ENCODE measurements at places on chromosomes 2 and 18.

GRCh38 chr2:213696442-213696841, 412.2 kb downstream of the SPAG16 start:
- DNase-seq = no peak

GRCh38 chr18:5334456-5335075, 39.0 kb upstream of the ZBTB14 start:
- no peak for DNase-seq

GRCh38 chr2:26347286-26347865, 787 bp upstream of the ADGRF3 start:
- no peak for DNase-seq

DNA sequence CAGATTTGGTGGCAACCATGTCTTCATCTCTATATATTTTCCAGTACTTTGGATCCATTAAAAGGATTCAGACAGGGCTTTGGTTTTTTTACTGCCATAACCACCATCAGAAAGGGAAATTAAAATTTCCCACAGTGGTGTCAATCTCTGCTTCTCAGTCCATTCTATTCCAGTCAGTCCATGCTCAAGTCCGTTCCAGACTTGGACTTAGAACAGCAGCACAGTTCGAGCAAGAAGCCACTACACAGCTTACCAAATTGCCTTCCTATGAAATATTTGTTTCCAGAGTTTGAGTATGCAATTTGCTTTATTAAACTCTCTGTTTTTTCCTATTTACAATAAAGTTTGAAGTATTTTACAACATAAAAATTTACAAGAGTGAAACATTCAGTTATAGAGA, 306.5 kb upstream of the GULP1 start:
- DNase-seq = no peak

DNA sequence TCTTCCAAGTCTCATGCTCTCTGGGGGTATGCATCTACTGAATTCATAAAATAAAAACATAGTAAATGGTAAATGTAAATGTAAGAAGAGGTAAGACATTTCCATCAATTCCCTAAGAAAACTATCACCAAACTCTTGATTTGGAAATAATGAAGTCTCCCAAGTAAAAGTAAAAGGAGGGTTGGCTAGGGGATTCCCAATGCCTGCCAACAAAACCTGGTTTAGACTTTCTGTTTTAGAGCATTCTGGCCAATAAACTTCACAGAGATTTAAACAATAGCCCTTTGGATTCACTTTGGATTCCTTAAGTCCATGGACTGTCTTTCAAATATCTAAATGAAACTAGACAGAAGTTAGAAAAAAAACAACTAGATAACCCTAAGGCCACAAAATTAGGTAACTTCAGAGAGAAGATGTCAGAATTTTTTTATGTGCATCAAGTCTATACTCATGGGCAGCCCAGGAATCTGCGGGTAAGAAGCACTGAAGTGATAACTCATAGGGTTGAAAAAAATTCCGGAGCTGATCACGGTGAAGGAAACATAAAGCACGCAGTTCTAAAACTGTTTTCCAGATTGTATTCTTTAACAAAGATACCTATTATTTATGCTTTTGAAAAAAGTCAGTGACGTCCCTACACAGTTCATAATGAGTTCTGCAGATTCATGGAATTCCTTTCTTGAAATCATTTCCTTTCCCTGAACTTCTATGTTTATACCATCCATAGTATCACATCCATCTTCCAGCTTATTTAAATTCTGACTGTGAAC, 263.6 kb downstream of the AFF3 start:
- DNase-seq = no peak

DNA sequence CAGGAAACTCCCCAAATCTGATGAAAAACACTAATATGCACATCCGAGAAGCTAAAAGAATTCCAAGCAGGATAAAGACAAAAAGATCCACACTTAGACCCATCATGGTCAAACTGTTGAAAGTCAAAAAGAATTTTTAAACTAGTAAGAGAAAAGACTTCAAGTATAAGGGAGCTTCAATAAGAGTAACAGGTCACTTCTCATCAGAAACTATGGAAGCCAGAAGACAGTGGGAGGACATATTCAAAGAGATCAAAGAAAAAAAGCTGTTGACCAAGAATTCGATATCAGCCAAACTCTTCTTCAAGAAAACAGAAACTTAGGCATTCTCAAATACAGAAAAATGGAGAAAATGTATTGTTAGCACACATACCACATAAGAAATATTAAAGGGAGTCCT, 50.4 kb downstream of the ZC3H8 start:
- no peak for DNase-seq

DNA sequence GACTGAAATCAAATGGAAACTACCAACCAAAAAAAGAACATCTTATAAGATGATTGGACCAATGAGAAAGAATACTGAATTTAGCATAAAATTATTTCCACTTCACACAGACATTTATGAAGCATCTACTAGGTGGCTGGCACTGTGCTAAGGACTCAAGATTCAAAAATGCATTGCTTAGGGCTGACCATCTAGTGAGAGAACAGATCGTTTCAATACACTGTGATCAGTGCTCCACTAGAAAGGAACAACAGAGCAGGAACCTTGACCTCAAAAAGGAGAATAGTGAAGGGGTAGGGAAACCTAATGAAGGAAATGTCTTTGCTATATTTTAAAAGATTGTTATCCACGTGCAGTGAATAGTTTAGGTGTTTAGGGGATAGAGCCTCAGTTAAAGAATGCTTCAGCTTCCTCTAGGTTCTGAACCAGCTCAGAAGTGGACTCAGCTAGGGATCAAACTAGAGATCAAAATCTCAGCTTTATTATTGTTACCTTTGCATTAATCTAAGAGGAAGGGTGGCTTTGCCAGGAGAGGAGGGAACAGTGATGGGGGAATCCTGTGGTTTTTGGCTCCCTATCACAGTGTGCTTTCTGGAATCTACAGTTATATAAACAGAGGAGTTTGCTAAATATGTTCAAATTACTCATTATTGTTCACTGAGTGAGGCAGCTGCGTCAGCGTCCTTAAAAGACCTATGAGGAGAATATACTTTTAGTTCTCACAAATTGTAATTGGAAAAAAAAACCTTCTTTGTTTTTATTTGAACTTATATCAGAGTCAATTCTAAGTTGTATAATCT, 16.2 kb upstream of the BBS5 start:
- no peak for DNase-seq

- DNase-seq = no peak
Measured at GRCh38 chr2:219314804-219315468, 5.7 kb upstream of the PTPRN start.

GRCh38 chr2:32514946-32515345, 112.9 kb upstream of the TTC27 start:
- no peak for DNase-seq

DNA sequence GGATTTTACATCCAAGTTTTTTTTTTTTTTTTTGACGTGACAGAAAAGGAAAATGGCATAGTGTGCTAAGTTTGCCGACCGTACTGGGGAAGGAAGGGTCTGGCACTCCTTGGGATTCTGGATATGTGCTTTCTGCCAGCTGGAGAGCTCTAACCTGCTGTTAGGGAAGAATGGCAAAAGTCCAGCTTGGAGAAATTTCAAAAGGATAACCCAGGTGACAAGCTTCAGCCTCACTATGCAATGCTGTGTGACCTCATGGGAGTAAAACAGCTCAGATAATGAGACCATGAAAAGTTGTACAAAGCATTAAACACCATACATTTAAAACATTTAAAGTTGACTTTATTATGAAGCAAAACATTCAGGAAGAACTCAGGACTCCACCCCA, 10.3 kb upstream of the GPR45 start:
- no peak for DNase-seq

- no peak for DNase-seq
Measured at GRCh38 chr2:190327867-190328572, 8.4 kb upstream of the HIBCH start.

- no peak for DNase-seq
Measured at GRCh38 chr2:201962774-201963562, 70.7 kb upstream of the FZD7 start.

GRCh38 chr18:80210312-80211083, 36.8 kb downstream of the PARD6G start:
- no peak for DNase-seq

GRCh38 chr2:19868224-19868623, 33.6 kb downstream of the TTC32 start:
- DNase-seq = no peak

DNA sequence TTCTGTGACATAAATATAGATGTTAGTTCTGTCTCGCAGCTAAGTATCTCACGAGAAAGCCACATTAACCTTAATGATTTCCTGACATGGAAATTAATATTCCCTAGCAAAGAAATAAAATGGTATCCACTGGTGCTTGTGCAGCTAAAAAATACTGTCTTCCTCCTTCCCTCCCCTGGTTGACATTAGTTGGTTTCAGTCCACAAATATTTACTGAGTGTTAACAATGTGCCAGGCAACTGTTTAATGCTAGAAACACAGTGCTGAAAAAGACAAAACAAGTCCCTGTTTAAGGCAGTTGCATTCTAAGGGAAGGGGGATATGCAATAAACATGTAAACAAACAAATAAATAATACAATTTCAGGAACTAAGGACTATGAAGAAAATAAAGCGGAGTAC, 44.2 kb upstream of the VPS54 start:
- no peak for DNase-seq

- DNase-seq = no peak
Measured at GRCh38 chr2:135786823-135787222, 45.2 kb downstream of the UBXN4 start.

DNA sequence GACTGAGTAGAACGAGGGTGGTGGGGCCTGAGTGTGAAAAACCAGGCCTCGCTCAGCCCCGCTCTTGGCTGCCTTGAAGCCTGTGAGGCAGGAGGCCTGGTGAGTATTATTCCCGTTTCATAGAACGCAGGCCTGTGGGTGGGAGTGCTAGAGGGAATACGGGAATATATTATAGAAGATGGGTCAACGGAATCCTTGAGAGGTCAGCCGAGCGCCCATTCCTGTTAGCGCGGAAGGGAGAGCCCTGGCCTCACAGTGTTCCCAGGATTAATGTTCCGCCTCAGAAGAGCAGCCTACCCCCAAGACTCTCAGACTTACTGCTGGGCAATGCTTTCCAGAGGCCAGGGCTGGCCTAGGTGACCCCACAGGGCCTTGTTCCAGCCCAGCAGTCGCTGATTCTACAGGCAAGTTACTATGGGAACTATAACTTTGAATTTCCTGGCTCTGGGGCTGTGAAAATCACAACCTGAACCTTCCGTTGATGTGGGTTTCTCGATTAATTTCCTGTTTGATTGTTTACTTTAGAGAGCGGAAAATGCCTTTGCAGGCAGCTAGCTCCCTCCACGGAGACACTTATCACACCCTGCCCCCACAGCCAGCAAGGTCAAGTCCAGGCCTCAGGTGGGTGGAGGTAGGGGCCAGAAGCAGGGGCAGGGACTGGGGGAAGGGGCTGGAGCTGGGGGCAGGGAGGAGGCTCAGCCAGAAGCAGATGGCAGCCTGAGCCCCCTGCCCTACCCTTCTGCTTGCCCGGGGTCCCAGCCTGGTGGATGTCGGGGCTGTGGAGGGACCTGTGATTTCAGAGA, 108.3 kb downstream of the SMAD7 start:
- DNase-seq = no peak

DNA sequence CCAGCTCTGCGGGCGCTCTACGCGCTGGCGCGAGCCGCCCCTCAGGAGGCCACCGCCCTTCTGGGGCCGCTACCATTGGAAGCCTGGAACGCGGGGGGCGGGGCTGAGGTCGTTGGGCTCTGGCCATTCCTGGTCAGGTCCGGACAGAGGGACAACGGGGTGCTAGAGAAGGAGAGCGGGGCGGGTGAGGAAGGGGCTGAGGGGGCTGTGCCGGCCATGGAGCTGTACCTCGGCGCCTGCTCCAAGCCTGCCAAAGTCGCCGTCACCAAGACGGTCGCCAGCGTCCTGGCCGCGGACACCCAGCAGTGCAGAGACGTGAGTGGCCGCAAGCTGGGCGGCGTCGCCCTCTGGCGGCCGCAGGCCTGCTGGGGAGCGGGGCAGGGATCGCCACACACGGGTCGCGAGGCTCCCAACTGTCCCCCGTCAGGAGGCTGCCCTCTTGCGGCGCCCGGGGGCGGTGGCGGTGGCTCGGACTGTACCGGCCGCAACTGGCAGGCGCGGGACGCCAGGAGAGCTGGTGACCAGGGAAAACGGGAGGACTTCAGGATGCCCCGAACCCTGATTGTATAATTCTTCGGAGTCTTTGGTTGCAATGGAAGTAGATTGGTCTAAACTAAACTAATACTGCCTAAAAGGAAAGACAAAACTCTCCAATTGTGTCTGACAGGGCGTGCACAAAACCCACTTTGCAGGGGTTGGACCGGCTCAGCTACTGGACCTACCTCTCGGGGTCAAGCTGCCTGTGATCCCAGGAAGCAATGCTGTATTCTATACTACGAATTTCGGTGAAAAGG, at the start of gene FSIP2:
Gene FSIP2, plus strand, starts transcription at position 126 of the 794 bp plus-strand sequence. Its CDS starts 91 bp downstream, at position 217.
- DNase-seq = no peak

GRCh38 chr2:128602038-128602698, 283.5 kb upstream of the HS6ST1 start:
- DNase-seq = no peak

GRCh38 chr2:98560256-98560771, 48.0 kb downstream of the COA5 start:
- no peak for DNase-seq

- DNase-seq = no peak
Measured at GRCh38 chr2:44616667-44617155, 255.0 kb downstream of the CAMKMT start.

GRCh38 chr2:46119453-46119852, 177.8 kb upstream of the EPAS1 start:
- DNase-seq = no peak

DNA sequence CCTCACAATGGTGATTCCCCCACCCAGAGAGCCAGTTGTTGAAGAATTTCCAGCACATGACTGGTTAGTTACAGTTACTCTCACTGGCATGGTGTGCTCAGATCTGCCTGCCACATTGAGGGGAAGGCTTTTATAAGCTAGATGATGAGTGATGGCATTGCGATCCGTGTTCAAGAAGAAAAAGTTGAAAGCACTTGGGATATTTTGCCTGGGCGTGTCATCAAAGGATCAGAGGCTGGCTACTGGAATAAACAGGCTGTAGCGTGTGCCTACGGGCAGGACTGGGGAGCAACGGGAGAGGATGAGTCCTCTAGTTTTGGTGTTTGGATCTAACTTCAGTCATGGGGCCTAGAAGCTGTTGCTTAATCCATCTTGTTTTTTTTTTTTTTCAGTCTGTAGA, 175.0 kb downstream of the SETBP1 start:
- no peak for DNase-seq

- no peak for DNase-seq
Measured at GRCh38 chr18:47881752-47882455, 48.6 kb downstream of the SMAD2 start.

GRCh38 chr2:15241201-15241600, 319.9 kb downstream of the NBAS start:
- DNase-seq = no peak

GRCh38 chr2:197258580-197258979, 52.0 kb downstream of the ANKRD44 start:
- DNase-seq = no peak

DNA sequence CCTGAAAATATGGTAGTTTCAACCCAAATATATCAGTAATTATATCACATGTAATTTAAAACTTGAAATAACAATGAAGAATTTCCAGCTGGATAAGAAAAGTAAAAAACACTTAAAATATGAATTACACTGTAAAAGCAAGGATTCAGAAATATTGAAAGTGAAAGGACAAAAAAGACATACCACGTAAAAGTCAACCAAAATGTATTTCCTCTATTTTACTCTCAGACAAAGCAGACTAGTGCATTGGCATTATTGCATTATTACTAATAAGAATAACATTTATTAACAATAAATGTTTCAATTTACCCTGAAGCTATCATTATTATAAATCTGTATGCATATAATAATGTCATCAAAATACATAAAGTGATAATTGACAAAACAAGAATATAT, 445.1 kb upstream of the TRIB2 start:
- no peak for DNase-seq

GRCh38 chr2:128558895-128559532, 240.3 kb upstream of the HS6ST1 start:
- no peak for DNase-seq
